ENCODE measurements at places on chromosomes 12 and 14.

DNA sequence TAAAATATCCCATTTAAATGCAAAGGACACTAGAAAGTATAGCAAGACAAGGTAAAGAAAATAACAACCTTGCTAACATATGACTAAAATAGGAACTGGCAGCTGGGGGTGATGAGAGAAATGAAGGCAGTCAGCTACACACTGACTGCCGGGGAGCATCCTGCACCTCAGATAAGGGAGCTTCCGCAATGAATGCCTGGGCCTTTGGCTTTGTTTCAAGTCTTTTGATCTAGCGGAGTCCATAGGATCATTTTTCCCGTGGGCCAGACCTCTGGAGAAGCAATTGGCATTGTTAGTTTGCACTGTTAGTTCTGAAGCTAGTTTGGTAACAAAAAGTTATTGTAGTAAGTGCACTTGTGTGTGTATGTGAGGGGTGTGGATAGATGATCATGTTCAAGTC is 639.9 kb downstream of the DIO2 start:
- no peak for DNase-seq

GRCh38 chr14:77068517-77069200 is 29.4 kb upstream of the CIPC start:
- no peak for DNase-seq

GRCh38 chr12:50132505-50133135 is 20.6 kb downstream of the COX14 start:
- DNase-seq: no peak

GRCh38 chr14:69701291-69701690 is 65.7 kb upstream of the SRSF5 start:
- DNase-seq: no peak

DNA sequence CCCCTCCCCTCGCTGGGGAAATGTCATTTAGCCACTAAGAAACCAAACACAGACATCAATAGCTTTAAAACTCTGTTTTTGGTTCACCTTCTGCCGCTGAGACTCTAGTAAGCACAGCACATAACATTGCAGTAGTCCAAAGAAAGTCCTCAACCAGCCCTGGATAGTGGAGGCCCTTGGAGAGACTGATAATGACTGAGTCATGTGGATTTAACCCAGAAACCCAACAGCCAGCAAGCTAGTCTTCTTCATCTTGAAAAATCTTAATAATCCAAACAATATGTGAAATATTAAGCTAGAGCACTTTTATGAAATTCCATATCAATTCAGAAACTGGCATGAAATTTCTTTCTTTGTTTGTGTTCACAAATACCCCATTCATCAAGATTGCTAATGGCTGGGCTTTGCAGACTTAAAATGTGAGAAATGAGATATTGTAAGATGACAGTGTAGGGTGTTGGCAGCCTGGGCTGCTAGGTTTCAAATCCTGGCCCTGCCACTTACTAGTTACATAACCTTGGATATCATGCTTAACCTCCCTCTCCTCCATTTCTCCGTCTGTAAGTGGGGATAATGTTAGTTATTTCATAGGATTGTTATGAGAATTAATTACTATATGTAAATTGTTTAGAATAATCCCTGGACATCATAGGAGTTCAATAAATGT is 40.1 kb downstream of the RERG start:
- DNase-seq: no peak

DNA sequence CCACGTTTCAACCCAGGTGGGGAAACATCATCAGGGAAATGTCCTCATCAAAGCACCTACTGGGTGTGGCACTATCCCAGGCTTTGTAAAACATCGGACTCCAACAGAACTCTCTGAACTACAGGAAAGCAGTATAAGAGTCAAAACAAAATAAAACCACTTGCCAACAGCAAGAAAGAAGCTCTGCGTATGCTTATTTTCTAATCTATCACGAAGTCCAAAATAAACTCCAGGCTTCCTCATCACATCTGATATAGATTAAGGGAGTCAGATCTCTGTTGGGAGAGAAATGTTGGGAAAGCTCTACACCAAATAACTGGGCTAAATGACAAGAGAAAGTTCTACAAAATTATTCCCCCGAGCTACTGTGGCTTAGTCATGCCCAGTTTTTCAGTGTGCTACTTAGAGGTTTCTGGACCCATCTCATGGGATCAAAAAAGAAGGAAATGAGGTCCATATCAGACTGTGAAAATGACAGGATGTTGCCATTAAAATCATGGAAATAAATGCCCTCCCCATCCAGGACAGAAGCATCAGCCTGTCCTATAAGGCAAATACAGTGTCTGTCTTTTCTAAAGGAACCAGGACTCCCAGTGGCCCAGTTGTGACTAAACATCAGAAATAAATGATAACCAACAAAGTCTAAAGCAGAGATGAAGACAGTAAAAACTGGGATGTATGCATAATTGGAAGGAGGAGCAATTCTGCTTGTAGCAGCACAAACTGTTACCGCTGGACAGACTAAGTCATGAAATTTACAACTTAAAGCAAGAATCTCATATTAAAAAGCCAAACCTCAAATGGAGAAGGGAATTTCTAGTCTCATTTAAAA is 149.5 kb downstream of the STXBP6 start:
- DNase-seq: no peak

DNA sequence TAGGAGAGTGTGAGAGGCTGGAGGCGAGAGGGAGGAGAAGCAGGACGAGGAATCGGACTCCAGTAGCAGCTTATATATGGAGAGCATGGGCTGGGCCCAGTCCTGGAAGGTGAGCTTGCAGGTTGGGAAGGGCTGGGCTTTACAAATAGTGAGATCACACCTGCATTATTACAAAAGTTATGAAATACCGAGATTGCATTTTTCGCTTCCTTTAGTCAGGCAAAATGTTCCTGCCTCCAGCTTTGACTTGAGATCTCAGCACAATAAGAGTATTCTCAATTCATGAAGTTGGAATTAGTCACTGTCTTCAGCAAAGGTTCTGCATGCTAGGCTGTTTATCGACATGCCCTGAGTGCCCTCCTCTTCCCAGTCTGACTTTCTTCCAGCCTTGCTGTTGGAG is at the start of gene KRT6B:
KRT6B (minus strand) TSS at position 46 of the 400 bp plus-strand sequence. CDS start 68 bp downstream, outside the sequence.
- DNase-seq: no peak

DNA sequence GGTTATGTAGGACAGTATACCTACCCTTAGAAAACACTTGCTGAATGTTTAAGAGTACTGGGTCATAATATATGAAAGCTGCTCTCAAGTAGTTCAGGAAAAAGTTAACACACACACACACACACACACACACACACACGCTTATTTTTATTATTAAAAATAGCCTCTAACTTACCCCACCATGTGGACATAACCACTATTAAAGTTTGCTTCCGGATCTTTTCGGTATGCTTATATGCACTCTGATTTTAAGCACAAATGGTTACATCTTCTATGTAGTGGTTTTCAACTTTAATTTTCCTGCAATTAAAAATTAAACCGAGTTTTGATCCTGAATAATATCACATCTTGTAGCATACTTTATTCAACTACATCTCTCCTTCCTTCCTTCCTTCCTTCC is 84.9 kb upstream of the TRAF3 start:
- no peak for DNase-seq

GRCh38 chr12:127398016-127398710 is 868.8 kb upstream of the TMEM132C start:
- DNase-seq: no peak

DNA sequence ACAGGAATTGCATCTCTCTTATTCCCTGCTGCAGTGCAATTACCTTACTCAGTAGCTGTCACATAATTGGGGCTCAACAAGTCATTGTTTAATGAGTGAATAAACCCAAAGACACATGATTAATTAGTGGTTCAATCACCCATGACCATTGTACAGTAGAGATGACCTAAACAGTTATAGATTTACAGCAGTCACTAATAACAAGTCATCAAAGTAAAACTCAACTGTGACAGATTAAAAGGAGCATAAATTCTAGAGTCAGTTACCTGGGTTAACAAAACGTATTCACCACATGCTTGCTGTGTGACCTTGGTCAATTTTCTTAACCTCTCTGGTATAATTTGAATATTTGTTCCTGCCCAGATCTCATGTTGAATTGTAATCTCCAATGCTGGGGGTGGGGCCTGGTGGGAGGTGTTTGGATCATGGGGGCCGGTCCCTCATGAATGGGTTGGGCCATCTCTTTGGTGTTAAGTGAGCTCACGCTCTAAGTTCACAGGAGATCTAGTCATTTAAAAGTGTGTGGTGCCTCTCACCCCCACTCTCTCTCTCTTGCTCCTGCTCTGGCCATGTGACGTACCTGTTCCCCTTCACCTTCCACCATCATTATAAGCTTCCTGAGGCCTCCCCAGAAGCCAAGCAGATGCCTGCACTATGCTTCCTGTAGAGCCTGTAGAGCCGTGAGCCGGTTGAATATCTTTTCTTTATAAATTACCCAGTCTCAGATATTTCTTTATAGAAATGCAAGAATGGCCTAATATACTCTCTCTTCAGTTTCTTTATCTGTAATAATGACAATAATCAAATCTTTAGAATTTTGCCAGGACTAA is 141.9 kb upstream of the PLEKHG7 start:
- no peak for DNase-seq

GRCh38 chr12:64720884-64721283 is 38.3 kb downstream of the GNS start:
- DNase-seq: no peak

GRCh38 chr12:44294649-44295048 is 458.8 kb downstream of the TMEM117 start:
- DNase-seq: no peak

GRCh38 chr14:43540948-43541347 is 966.1 kb downstream of the FSCB start:
- DNase-seq: no peak

GRCh38 chr14:80636071-80636470 is 305.5 kb downstream of the CEP128 start:
- DNase-seq: no peak

DNA sequence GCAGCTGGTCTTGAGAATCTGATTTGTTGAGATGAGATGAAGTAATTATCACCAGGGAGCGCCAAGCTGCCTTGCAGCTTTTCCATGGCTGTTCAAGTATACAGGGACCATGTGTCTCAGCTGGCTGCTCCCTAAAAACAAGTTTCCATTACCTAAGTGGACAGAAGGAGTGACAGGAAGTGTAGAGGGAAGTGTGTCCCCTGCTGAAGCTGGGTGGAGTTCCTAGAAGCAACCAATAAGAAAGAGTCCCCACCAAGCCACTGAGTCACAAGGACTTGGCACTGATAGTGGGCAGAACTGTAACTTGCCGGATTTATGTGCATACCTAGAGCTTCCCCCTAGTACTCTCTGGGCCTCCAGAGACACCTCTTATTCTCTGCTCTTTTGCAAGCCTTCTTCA is 1.5 kb upstream of the GPX2 start:
- no peak for DNase-seq

- no peak for DNase-seq
These were observed 22.3 kb upstream of the GNS start for GRCh38 chr12:64781280-64782190.

GRCh38 chr14:104781271-104782077 is 14.1 kb downstream of the AKT1 start:
- DNase-seq: no peak

Measured in activated CD4-positive, alpha-beta T cell treated with anti-CD3 and anti-CD28 coated beads, Interleukin-2, amount 50 U/mL, for 48 hours (primary cell).